ENCODE measurements at places on chromosomes 2 and 18.
A peak's percentile ranks its signal among the peaks of the same experiment; 100 is the strongest.

- no peak for ATAC-seq
Observed at GRCh38 chr18:11002796-11003195, 146.6 kb downstream of the PIEZO2 start.

DNA sequence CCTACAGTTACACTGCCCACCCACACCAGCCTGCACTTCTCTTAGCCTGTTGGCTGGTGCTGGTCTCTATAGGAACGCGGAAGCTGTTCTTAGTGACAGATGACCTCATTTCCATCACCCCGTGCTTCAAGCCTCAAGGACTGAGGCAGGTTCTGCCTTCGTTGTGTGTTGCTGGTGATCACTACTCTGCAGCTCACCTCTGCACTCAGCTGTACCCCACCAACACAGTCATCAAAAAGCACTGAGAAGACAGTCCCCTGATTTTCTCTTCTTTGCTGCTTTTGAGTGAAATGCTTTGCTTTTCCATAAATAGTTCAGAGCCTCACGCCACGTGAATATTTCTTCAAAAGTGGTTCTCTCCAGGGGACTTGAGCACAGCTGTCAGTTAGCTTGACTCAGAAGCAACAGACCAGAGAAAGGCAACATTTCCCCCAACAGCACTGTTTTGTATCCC lies 225.7 kb upstream of the CCDC150 start:
- peak; percentile 87 for ATAC-seq

- ATAC-seq = no peak
Observed at GRCh38 chr2:159228081-159228581, 58.4 kb downstream of the WDSUB1 start.

DNA sequence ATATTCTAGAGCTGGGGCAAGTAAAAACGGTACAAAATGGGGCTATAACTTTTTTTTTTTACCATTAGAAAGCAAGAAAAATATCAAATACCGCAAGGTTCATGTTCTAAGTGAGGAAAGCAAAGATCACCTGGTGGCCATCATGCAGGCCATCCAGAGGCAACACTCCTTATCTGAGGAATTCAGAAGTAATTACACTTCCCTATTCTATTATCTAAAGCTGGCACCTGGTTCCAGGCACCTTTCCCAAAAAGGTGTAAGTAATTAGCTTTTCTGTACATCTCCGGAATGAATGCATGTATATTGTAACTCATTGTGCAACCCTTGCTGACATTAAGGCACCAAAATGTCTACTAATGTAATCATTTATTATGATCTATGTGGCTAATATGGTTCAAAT lies 152.5 kb upstream of the GYPC start:
- no peak for ATAC-seq

GRCh38 chr18:5987249-5987648 lies 91.9 kb upstream of the TMEM200C start:
- no peak for ATAC-seq

GRCh38 chr2:128416109-128416785 lies 97.6 kb upstream of the HS6ST1 start:
- no peak for ATAC-seq

DNA sequence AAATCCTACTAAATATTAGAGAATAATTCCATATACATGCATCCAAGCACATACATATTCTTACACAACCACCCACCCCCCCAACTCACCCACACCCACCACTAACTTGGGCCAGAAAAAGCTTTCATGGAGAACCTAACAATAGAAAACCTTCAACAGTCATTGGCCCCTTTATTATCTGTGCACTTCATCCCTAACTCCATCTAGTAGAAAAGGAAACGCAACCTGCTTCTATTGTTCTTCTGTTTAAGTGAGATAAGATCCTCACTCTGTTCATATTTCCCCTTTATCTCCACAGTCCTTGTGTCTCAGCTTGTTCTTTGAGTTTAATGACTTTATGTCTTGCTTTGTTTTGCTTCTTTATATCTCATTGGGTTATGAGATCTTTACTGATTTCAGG lies 1740.2 kb upstream of the CELF4 start:
- ATAC-seq = no peak

GRCh38 chr2:86139981-86140380 lies 33.9 kb downstream of the PTCD3 start:
- no peak for ATAC-seq

GRCh38 chr2:118065015-118065706 lies 23.1 kb upstream of the INSIG2 start:
- ATAC-seq = no peak

DNA sequence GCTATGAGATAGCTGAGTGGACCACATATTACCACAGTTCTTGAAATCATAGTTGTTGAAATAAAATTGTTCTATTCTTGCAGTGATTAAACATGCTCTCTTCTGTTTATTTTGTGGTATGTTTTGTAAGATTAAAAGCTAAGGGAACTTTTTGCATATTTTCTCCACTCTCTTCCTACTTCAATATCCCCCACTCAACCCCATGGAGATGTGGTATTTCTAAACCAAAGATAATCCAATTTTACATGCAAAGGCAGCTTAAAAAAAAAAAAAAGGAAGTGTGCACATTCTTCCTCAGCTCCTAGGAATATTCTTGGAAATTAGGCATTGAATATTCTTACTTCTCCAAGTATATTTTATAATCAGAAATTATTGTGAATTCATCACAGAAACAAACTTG lies 15.0 kb upstream of the PAX3 start:
- no peak for ATAC-seq

GRCh38 chr2:28626891-28627421 lies 124.7 kb upstream of the PPP1CB start:
- ATAC-seq = no peak

DNA sequence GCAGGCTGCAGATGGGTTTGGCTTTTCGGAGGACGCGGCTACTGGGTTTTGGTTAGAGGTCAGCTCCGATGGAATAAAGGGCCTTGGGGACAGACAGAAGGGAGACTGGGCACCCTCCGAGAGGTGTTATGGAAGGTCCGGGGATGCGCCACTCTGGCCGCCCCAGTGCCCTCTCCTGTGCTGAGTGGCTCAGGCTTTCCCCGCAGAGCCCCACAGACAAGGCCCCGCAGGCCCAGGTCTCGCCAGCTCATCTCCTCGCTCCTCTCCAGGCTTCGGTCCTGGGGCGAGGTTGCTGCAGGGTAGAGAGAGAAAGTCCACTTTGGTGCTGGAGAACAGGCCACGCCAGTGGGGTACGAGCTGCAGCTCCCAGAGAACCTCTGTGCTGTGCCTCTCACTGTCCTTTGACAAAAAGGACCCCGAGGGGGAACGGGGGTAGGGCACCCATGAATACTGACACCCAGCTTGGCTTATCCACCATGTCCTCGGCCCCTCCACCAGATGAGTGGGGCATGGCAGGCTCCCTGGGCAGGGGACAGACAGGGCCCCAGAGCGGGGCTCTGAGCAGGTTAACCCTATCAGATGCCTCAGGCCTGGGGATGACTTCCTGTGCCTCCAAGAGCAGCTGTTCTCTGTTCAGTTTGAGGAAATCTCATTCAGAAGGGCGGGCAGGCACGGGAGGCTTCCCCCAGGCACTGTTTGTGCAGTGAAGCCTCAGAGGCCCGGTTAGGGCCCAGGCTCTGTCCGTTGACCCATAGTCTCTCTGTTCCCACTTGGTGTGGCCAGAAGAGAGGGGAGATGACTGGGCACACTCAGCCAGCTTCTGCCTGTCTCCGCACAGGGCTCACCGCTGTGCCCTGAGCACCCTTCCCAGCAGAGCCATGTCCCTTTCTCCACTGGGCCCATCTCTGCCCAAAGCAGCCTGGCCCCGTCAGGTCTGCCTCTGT lies 15.7 kb upstream of the CNNM3 start:
- peak; percentile 50 for ATAC-seq

DNA sequence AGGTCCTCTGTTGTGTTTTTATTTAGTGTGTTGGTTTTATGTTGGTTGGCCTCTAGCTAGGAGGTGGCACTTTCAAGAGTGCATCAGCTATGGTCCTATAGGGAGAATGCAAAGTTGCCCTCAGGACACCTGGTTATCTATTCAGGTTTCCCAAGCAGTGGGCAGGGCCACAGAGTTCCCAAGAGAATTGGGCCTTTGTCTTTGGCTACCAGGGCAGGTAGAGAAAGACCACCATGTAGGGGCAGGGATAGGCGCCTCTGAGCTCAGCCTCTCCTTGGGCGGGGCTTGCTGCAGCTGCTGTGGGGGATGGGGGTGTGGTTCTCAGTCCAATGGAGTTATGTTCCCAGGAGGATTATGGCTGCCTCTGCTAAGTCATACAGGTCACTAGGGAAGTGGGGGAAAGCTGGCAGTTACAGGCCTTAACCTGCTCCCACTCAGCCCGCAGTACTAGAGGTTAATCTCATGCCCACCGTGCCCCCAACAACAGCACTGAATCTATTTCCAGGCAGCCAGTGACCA lies 26.0 kb downstream of the ABCB11 start:
- no peak for ATAC-seq

DNA sequence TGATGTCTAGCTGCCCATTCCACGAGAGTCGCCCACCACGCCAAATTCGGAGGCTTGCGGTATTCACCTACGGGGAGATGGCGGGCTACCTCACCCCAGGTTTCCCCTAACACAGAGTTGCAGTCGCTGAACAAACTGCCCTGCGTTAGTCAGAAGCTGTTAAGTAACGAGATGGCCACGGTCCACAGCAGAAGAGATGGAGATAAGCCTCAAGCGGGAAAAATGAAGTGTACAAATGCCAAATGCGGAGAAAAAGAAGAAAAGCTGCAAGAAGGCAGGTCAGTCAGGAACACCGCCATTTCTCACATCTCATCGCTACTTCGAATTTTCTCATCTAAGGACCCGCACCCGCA lies 425 bp downstream of the ASB3 start:
- peak; percentile 42 for ATAC-seq

DNA sequence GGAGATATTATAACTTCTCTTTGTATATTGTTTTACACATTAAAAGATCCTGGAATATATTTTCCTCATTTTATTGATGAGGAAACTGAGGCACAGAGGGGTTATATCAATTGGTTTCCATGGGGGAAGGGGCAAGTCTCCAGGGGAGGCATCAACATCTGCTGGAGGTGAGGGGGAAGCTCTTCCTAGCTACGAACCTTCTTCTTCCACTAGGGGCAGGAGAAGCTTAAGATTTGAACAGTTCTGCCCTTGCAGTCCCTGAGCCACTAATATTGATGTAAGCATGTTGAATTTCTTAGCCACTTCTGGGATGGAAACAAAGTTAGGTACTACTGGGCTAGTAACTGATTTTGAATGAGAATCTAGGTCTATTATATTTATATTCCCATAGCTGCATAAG lies 140.1 kb upstream of the AQP4 start:
- no peak for ATAC-seq

DNA sequence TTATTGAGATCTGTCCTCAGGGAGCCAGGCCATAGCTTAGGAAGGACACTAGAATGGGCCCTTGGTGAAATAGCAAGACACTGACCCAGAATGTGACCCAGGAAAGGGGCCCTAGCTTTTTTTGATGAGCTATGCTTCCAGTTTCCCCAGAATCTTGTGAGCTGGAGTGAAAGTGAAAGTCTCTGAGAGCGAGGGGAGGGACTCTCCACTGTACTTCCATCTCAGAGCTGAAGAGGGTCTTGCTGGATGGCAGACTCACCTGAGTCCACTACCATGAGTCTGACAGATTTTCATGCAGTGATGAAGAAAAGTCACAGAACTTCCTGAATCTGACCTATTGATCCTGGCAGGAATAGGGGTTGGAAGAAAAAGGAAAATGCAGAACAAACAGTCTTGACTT lies 3.1 kb downstream of the ARHGAP25 start:
- peak; percentile 24 for ATAC-seq

DNA sequence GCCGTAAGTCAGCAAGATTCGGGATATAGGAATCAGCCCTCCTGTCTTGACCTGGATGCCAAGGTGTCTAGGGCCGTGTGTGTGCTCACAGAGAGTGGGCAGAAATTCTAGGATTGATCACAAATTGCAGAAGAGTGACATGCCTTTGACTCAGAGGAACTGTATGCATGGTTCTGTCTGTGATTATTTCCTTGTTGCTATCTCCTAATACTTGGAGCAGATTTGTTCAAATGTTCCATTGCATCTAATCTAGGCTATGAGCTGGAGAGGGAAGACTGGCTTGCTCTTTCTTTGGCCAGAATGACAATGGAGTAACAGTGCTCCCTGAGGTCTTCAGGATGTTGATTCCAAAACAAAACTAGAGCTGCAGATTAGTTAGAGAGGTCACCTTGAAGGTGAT lies 115.0 kb downstream of the EN1 start:
- ATAC-seq = no peak

DNA sequence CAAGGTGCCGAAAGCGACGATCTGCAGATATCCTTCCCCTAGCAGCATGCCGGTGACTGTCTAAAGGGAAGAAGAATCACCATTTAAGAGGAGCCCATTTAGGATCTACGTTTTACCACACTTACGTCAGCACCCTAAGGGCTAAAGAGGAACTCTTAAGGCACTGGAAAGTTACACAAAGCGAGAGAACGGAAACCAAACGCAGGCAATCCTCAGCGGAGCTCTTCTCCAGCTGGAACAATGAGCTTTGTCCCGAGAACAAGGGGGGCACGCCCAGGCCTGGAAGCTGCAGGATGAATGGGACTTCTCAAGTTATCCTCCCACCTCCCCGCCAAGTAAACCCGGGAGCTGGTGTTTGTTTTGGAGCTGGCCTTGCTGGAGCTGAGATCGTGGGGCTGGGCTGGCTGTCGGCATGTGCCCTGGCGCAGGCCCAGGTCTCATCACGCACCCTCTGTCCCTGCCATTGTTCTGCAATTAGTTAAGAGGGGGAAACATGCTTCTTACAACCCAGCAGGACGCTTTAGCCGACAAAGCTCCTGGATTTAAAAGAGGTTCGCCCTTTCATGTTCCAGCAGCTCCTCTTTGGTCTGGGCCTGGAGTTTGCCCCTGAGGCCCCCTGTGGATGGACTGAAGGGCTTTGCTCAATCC lies 36.4 kb downstream of the PXDN start:
- peak; percentile 27 for ATAC-seq

GRCh38 chr2:46150445-46150955 lies 146.7 kb upstream of the EPAS1 start:
- ATAC-seq = no peak

Data from stimulated activated memory B cell treated with anti-CD40 and anti-IgM and Interleukin-4, amounts not matched to agents 10 μg/mL and 1 μg/mL and 100 μg/mL, for 72 hours (primary cell).